Occipital lobe (tissue), 3 donors: ENCODE measurements at places on chromosomes 16 and 17. TPM values are rescaled to one million over a fixed set of nuclear protein-coding genes. Genes with fewer than 3 reads are reported as not detected.

ATP1B2 gene
- total RNA-seq: 5.0 TPM

CCL17 gene
- not detected for total RNA-seq

P2RX1 gene
- not detected for total RNA-seq

SNX20 gene
- total RNA-seq: 0.16 TPM

MYOCD gene
- 0.16 TPM for total RNA-seq

DHX8 gene
- total RNA-seq: 36.3 TPM

SEZ6 gene
- total RNA-seq: 36.2 TPM

SPATA22 gene
- 0.78 TPM for total RNA-seq

KNOP1 gene
- total RNA-seq: 20.1 TPM

KRTAP16-1 gene
- total RNA-seq: not detected

PITPNM3 gene
- 13.9 TPM for total RNA-seq
